CD4-positive, alpha-beta T cell treated with Interleukin-4 for 1 hour (primary cell): ENCODE measurements at places on chromosomes 12 and 14.

GRCh38 chr12:79016181-79016580, 151.6 kb downstream of the SYT1 start:
- no peak for DNase-seq

DNA sequence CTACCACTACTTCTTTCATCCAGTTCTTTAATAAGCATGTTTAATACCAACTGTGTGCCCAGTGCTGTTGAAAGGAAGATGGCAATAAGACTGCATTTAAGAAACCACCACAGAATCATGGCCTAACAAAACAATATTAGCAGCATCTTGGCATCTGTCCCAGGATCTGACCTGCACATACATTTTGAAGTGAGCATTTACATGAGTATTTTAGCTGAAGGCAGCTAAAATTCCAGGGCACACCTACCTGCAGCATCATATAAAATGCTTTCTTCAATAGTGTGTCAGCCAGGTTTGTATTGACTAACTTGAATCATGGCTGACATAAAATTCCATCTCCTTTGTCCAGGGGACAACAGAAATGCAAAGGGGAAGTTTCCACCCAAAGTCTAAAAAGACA, 65.0 kb upstream of the ARHGAP5 start:
- no peak for DNase-seq

DNA sequence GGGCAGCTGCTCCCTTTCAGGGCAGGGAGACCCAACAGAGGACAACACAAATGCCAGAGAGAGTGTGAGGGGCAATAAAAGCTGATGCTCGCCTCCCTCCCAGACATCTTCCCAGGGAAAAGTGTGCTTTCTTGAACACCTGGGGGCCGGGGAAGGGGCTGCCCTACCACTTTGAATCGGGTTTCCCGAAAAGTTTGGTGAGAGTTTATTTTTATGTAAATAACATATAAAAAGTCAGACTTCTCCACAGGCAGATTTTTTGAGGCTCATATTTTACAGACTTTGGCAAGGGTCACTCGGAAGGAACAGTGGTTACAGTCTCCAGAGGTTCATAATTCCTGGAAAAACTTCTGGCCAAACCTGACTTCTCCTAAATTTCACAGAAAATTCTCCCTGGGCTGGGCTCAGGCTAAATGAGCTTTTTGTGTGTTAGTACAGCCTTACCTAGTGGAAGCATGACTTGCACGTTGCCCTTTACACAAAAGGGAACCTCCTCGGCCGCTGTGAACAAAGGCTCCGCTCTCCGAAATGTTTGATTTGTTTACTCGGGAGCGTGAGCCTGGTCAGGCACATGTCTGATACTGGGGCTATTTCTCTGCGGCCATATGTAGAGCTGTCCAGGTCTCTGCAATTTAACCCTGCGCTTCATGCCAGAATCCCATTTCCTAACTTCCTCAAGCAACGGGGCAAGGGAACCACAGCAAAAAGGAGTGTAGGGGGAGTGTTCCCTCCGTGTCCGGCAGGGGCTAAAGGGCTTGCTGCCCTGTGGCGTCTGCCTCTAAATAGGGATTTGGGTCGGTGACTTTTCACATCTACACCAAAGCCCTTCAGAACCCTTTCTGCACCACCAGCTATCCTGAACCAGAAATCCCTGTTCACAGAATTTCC, 3.4 kb downstream of the RTL1 start:
- DNase-seq, result no peak

DNA sequence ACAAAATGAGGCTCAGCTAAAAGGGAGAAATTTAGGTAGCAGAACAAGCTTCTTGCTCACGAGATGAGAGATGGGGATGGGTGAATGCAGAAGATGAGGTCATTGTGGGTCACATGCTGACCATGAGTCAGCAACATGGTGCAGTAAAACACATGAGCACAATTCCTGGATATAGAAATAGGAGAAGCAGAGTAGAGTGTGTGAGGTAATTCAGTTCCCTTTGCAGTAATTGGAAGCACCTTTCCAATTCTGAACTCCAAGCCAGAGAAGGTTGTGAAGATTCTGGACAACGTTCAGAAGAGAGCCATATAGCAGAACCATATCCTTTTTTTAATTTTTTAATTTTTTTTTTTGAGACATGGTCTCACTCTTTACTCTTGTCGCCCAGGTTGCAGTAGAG, 62.0 kb upstream of the LMNTD1 start:
- no peak for DNase-seq

DNA sequence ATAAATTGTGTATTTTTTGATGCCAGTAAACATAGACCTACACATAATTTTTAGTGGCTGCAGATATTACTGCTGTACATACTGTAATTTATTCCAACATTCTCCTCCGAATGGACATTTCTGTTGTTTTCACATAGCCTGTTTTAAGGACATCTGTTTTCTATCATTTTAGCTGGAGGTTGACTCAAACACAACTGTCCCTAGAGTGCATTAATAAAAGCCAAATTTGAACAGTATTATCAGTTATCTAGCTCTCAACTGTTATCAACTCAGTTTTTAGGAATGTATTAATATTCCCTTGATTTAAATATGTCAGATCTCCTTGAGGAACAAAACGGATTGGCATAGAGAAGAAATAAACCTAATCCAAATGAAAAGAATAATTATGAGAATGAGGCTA, 17.2 kb upstream of the PIWIL1 start:
- DNase-seq, result no peak

- DNase-seq, result no peak
These were observed 23.0 kb upstream of the TUBA1B start for GRCh38 chr12:49154221-49154620.

DNA sequence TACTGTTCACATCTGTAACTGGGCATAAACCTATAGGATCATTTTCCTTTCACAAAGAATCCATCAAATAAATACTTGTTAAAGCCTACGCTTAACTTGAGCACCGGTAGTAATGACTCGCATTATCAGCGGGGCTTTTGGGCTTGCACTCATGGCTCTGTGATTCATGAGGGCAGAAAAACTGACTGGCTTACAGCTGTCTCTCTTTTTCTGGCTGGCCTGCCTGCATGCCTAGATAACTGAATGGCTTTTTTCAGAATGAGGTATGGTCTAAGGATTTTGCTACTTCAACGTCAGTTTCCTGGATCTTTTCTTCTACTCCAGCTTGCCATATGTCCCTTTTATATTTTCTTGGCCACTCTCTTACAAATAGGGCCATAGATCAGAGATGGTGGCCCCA, 531.1 kb downstream of the NRXN3 start:
- DNase-seq, result no peak

DNA sequence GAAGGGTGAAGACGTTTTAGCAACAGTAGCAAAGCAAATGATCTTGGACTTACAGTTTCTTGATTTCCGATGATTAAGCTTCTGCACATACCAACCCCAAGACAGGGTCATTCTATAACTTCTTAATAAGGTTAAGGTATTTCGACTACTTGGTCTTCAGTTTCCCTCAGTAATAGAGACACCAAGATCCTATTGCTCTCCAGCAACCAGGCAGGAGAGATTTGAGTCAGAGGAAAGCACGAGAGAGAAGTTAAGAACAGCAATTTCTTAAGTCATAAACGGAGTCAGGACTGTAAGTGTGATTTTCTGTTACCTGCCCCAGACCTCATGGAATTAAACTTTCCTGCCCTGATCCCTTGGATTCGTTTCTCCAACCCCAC, 215.6 kb downstream of the TTC8 start:
- no peak for DNase-seq
